SW 1271 (cell line): ENCODE measurements at places on chromosomes 11 and 22.
A peak's percentile ranks its signal among the peaks of the same experiment; 100 is the strongest.

DNA sequence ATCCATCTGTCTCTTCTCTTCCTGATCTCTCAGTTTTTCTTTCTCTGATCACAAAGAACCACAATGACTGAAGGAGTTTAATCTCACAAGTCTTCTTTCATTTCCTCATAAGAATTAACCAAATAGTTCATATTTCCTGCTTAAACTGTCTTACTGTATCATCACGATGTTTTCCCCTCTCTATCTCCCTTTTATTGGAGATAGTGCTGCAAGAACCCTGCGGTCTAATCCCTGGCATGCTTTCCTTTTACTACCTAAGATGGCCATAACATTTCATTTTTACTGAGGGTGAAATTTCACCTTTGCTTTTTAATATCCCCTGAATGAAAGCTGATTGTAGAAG is 28.9 kb downstream of the CARD18 start:
- DNase-seq: no peak

- DNase-seq: no peak
Measured at GRCh38 chr11:89489930-89490329, 1.2 kb downstream of the NOX4 start.

GRCh38 chr11:21289686-21290085 is 620.3 kb downstream of the NELL1 start:
- DNase-seq: no peak

GRCh38 chr11:5550440-5551095 is 2.2 kb upstream of the OR52H1 start:
- no peak for DNase-seq

GRCh38 chr11:2587132-2587930 is 112.5 kb downstream of the KCNQ1OT1 start:
- DNase-seq: no peak

- no peak for DNase-seq
Measured at GRCh38 chr22:23256986-23257888, 76.9 kb downstream of the BCR start.

GRCh38 chr22:19869497-19870152 is 15.0 kb upstream of the GNB1L start:
- no peak for DNase-seq

- DNase-seq: no peak
Measured at GRCh38 chr11:29321293-29322132, 695.3 kb downstream of the KCNA4 start.

DNA sequence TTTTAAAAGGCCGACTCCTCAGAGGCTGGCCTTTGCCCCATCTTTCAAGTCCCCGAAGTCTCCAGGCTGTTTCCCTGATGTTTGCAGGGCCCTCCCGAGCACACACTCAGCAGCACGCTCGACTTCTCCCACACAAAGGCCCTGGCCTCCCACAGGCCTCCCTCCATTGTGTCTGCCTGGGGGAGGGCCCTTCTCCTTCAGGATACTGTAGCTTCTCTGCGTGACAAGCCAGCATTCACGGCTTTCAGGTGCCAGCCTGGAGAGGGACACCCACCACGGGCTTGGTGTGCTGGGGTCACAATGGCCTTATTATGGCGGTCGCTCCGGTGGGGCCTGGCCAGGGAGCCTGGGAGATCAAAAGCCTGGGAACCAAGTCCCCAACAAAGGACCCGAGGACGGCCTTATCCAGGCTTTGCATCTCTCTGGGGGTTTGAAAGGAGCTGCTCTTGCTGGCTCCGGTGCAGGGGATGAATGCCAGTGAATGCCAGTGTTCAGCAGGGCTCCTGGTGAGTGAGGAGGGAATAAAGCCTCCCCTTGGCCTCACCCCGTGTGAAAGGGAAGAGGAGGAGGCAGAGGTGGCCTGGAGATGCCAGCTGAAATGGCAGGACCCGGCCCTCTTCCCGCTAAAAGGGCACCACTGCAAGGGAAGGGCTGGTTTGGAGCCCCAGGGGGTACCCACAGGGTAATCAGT is 55.0 kb downstream of the TRAF6 start:
- no peak for DNase-seq

DNA sequence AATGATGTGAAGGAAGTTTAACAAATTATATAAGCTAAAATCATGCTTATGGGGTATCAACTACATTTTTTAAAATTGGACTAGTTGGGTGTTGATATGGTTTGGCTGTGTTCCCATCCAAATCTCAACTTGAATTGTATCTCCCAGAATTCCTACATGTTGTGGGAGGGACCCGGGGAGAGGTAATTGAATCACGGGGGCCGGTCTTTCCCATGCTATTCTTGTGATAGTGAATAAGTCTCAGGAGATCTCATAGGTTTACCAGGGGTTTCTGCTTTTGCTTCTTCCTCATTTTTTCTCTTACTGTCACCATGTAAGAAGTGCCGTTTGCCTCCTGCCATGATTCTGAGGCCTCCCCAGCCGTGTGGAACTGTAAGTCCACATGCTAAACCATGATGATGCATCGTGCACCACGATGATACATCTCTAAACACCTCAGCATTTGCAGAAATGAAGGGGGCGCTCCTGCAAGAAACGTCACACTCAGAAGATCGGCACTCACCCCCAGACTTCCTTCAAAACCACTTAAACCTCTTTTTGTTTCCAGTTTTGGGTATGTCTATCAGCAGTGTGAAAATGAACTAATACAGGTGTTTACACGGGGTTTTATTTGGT is 340.0 kb downstream of the SHANK2 start:
- DNase-seq: no peak

DNA sequence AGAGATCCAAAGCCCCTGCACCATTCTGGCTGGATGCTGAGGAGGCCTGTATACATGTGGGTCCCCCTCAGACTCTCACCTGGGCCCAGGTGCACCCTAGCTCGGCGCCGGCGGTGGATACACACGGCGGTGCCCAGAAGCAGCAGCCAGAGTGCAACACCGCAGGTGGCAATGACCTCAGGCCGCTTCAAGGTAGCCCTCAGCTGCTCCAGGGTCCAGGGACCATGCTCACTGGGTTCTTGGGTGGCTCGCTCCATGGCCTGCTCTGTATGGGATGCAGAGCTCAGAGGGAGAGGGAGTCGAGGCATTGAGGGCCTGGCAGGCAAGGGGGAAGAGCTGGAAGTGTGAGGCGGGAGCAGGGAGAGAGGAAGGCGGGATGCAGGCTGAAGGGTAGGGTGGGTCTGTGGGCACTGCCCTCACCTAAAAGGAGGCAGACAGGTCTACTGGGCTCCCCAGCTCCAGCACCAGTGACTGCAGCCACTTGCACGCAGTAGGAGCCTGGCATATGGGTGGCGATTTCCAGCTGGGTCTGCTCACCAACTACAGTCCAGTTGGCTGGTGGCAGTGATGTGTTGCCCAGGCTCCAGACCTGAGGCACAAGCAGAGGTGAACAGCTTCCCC is 3.8 kb downstream of the ROBO4 start:
- DNase-seq: no peak

- no peak for DNase-seq
Measured at GRCh38 chr11:120594746-120595145, 83.2 kb downstream of the GRIK4 start.

- no peak for DNase-seq
Measured at GRCh38 chr11:129828301-129828836, 12.7 kb downstream of the TMEM45B start.

- DNase-seq: no peak
Measured at GRCh38 chr11:26587073-26587472, 15.0 kb upstream of the MUC15 start.

- peak; percentile 8 for DNase-seq
Measured at GRCh38 chr11:10263929-10264328, 30.1 kb downstream of the SBF2 start.

DNA sequence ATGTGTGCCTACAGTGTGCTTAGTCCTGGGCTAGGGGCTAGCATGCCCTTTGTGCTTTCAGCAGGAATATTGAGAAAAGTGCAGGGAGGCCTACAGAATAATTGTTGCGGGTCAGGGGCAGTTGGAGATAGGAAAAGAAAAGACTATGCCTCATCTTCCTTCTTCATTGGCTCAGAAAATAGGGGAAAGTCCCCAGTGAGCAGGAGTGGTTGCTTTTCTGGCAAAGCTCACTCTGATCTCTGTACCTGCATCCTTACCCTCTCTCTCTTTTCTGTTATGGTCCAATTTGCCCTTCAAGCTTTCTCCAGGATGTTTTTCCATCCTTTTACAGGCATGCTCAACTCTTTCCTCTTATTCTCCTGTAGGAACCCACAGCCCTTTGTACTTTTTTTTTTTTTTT is 29.5 kb upstream of the RRM1 start:
- no peak for DNase-seq

GRCh38 chr11:127464325-127464724 is 463.8 kb upstream of the KIRREL3 start:
- no peak for DNase-seq

- no peak for DNase-seq
Measured at GRCh38 chr11:120183701-120184141, 27.1 kb upstream of the OAF start.
